Left cardiac atrium (tissue), 4 donors: ENCODE measurements at places on chromosomes 13 and 19. TPM values are rescaled to one million over a fixed set of nuclear protein-coding genes. Genes with fewer than 3 reads are reported as not detected.

Gene ZNF154
- total RNA-seq, result 3.4 TPM

Gene FBXO27
- 19.8 TPM for total RNA-seq

Gene ZNF571
- total RNA-seq, result 3.4 TPM

Gene MYH14
- total RNA-seq, result 67.7 TPM

Gene FAM216B
- total RNA-seq, result 14.8 TPM

Gene APOE
- total RNA-seq, result 67.4 TPM

Gene SOX1
- not detected for total RNA-seq

Gene KLK14
- total RNA-seq, result 0.21 TPM

Gene S1PR4
- total RNA-seq, result 1.6 TPM

Gene LHFPL6
- total RNA-seq, result 67.2 TPM

Gene TNNT1
- 13.7 TPM for total RNA-seq

Gene DMRTC2
- total RNA-seq, result not detected

Gene DHDH
- not detected for total RNA-seq

Gene ARRDC2
- 21.6 TPM for total RNA-seq

Gene DMKN
- total RNA-seq, result 7.5 TPM

Gene PPM1N
- 0.47 TPM for total RNA-seq

Gene ACP5
- 5.4 TPM for total RNA-seq

Gene FFAR2
- total RNA-seq, result 0.44 TPM

Gene GJA3
- total RNA-seq, result 8.0 TPM

Gene CACNA1A
- total RNA-seq, result 0.41 TPM
